ENCODE measurements at places on chromosomes 1 and 21.

- DNase-seq = no peak
These were observed 86.8 kb downstream of the KCNJ6 start for GRCh38 chr21:37829447-37829846.

DNA sequence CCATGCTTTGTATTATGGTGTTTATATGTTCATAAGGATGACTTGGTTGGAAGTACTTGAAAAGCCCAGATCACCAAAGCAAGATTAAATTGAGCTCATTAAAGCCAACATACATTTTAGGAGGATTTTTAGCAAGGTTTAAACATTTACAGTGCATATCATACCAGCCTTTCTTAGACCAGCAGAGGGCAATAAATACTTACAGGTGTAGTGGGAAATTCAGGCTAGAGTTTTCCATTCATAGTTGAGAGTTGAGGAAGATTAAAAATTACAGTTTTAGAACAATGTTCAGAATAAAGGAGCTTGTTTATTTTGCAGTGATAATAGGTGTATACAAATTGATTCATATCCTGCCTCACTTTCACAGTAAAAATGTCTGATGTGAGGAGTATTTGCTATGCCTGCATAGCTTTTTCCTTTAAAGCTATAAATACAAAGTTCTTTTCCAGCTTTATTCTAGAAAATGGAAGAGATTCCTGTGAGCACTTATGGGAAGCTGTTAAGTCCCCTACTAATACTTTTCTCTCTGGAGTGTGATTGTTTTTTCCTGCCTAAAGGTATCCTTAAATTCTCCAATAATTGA, 35.3 kb downstream of the DTL start:
- no peak for DNase-seq

GRCh38 chr1:217138173-217138765, 415.0 kb upstream of the ESRRG start:
- DNase-seq = no peak

- DNase-seq = no peak
These were observed 4.7 kb upstream of the PSMB2 start for GRCh38 chr1:35646043-35646442.

- no peak for DNase-seq
These were observed 141.1 kb upstream of the IRF2BP2 start for GRCh38 chr1:234750922-234751627.
